ENCODE measurements at places on chromosomes 3 and 15. TPM values are rescaled to one million over a fixed set of nuclear protein-coding genes. Genes with fewer than 3 reads are reported as not detected.

Gene CYP19A1
- 6.8 TPM for total RNA-seq

Gene REC114
- not detected for total RNA-seq

Gene PPM1L
- 31.5 TPM for total RNA-seq

Gene HYKK
- total RNA-seq, result 9.6 TPM

Gene ABTB1
- total RNA-seq, result 19.9 TPM

Gene SAMMSON
- not detected for total RNA-seq

Gene KIF15
- total RNA-seq, result 2.7 TPM
